Activated naive CD4-positive, alpha-beta T cell treated with anti-CD3 and anti-CD28 coated beads, Interleukin-2, amount 10 ng/mL, durations not matched to agents 7 days and 5 days (primary cell): ENCODE measurements at places on chromosomes 11 and 22.
A peak's percentile ranks its signal among the peaks of the same experiment; 100 is the strongest.

DNA sequence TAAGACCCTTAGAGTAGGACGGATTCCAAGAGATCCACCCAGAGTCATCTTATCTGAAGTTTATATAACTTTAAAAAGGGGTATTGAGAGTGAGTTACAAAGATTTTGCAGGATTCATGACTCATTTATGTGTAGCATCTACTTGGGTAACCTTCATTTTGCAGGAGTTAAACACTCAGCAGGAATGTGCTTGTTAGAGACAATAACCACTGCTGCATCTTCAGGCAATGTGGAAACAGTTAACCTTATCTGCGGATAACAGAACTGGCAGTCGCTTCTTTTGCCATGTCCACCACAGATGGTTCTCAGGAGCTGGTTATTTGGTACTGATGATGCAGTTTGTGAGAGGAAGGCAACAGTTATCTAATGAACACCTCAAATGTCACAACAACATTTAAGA, 417.9 kb upstream of the DDI1 start:
- no peaks in the 10 kb centered on the region for H3K36me3 ChIP-seq
- DNase-seq = no peak
- H3K27ac ChIP-seq = no peak overlapping the region
- no peaks in the 10 kb centered on the region for H3K27me3 ChIP-seq
- no peak overlapping the region for H3K4me3 ChIP-seq

DNA sequence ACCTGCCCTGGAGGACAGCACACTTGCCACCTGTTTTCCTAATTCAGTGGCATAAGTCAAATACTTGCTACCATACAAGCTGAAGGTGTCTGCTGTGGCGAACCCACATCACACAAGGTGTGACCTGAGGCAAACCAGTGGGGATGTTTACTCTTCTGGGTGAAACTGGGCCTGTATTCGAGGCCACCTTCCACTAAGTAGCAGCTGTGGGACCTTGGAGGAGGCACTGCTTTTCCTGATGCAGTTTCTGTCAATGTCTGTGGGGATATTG, 927.4 kb downstream of the BRD1 start:
- no peaks in the 10 kb centered on the region for H3K4me1 ChIP-seq
- no peak overlapping the region for H3K4me3 ChIP-seq
- H3K36me3 ChIP-seq = no peaks in the 10 kb centered on the region
- no peak for DNase-seq

- no peak for DNase-seq
- H3K27me3 ChIP-seq = peaks cover 6% of the 10 kb centered on the region
- no peaks in the 10 kb centered on the region for H3K4me1 ChIP-seq
- H3K4me3 ChIP-seq = no peak overlapping the region
- H3K27ac ChIP-seq = no peak overlapping the region
These were observed 54.5 kb downstream of the GAB2 start for GRCh38 chr11:78363024-78363619.

GRCh38 chr11:64516226-64516625, 74.8 kb upstream of the SLC22A12 start:
- no peaks in the 10 kb centered on the region for H3K4me1 ChIP-seq
- H3K27me3 ChIP-seq = peaks cover 29% of the 10 kb centered on the region
- no peak overlapping the region for H3K27ac ChIP-seq
- no peak overlapping the region for H3K4me3 ChIP-seq
- peak; percentile 44 for DNase-seq

GRCh38 chr11:45967506-45967905, 45.0 kb downstream of the LARGE2 start:
- DNase-seq = no peak
- H3K36me3 ChIP-seq = peaks cover 2% of the 10 kb centered on the region
- no peak overlapping the region for H3K4me3 ChIP-seq
- no peaks in the 10 kb centered on the region for H3K4me1 ChIP-seq
- no peaks in the 10 kb centered on the region for H3K27me3 ChIP-seq

- H3K27ac ChIP-seq = no peak overlapping the region
- no peaks in the 10 kb centered on the region for H3K27me3 ChIP-seq
- H3K4me1 ChIP-seq = no peaks in the 10 kb centered on the region
- peaks cover 2% of the 10 kb centered on the region for H3K36me3 ChIP-seq
- no peak for DNase-seq
These were observed 15.3 kb downstream of the TTC12 start for GRCh38 chr11:113329725-113330124.

- peak overlapping the region; percentile 90 for H3K27ac ChIP-seq
- H3K36me3 ChIP-seq = peaks cover 18% of the 10 kb centered on the region
- H3K4me3 ChIP-seq = peak overlapping the region; percentile 88
- DNase-seq = peak; percentile 43
- peaks cover 14% of the 10 kb centered on the region for H3K4me1 ChIP-seq
These were observed 349 bp downstream of the TSSC4 start for GRCh38 chr11:2400762-2401435.

GRCh38 chr11:128776069-128776423, 82.2 kb downstream of the FLI1 start:
- H3K36me3 ChIP-seq = peaks cover 90% of the 10 kb centered on the region
- no peak overlapping the region for H3K4me3 ChIP-seq
- peak; percentile 41 for DNase-seq
- H3K27ac ChIP-seq = peak overlapping the region; percentile 46
- no peaks in the 10 kb centered on the region for H3K27me3 ChIP-seq

GRCh38 chr22:17916226-17916889, 108.0 kb downstream of the MICAL3 start:
- H3K36me3 ChIP-seq = no peaks in the 10 kb centered on the region
- no peak for DNase-seq
- no peak overlapping the region for H3K4me3 ChIP-seq
- H3K4me1 ChIP-seq = peaks cover 11% of the 10 kb centered on the region
